ENCODE measurements at places on chromosomes 7 and 10.

DNA sequence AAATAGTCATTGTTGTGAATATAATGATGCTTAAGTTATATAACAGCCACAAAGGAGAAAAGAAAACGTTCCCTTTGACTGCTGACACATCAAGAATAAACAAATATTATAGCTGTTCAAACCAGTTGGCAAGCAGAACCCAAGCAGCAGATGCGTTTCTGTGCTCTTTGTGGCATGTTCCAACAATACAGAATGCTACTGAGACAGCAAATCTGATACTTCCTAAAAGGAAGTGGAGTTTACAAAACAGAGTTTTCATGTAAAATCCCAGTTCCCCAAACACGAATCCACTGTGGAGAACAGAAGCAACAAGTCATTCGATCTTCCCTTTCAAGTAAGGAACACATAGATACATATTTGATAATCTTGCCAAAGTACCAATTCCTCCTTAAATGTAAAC is 170.9 kb upstream of the ASAH2 start:
- DNase-seq: no peak

GRCh38 chr7:84529480-84530205 is 335.1 kb upstream of the SEMA3A start:
- DNase-seq: no peak

DNA sequence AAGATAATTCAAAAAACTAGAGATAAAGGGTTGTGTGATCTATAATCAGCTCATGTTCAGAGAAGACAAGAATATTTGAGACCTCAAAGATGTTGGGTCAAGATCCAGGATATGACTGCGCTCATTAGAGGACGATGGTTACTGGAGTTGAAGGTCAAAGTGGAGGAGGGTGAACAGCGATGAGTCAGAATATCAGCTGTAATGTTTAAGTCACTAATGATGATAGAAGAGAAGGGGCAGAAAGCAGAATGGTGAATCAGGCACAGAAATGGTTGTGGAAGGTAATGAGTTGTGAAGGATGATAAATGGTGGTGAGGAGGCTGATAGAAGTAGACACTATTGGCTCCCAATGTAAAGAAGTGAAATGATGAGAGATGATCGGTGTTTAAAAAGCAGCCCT is 540.3 kb downstream of the INHBA start:
- DNase-seq: no peak

- no peak for DNase-seq
Observed at GRCh38 chr7:141161550-141162535, 88.0 kb downstream of the TMEM178B start.

GRCh38 chr7:44073664-44074348 is 8.4 kb upstream of the PGAM2 start:
- peak; percentile 79 for DNase-seq

GRCh38 chr10:80152820-80153219 is 20.3 kb downstream of the PLAC9 start:
- DNase-seq: no peak

- peak; percentile 84 for DNase-seq
Observed at GRCh38 chr10:103192451-103193106, 493 bp downstream of the NT5C2 start.

- no peak for DNase-seq
Observed at GRCh38 chr10:91935886-91936285, 12.3 kb downstream of the BTAF1 start.

DNA sequence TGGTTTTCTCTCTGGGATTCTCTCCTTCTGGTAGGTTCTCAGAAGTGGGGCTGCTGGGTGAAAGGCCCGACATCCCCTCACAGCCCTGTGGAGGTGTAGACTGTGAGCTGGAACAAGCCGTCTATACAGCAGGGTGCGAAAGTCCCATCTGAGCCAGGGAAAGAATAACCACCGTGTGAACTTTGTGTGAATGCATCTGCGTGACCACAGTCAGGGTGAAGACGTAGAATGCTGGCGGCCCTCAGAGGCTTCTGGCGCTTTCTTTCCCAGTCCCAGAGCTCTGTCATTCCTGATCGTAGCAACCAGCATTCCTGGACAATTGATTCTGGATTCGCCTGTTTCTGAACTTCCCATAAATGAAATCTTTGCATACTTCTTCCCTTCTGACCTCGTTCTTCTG is 30.0 kb downstream of the ELFN1 start:
- DNase-seq: no peak

GRCh38 chr7:732094-732541 is 5.0 kb upstream of the PRKAR1B start:
- DNase-seq: no peak

- no peak for DNase-seq
Observed at GRCh38 chr7:11130012-11130411, 156.3 kb downstream of the PHF14 start.

DNA sequence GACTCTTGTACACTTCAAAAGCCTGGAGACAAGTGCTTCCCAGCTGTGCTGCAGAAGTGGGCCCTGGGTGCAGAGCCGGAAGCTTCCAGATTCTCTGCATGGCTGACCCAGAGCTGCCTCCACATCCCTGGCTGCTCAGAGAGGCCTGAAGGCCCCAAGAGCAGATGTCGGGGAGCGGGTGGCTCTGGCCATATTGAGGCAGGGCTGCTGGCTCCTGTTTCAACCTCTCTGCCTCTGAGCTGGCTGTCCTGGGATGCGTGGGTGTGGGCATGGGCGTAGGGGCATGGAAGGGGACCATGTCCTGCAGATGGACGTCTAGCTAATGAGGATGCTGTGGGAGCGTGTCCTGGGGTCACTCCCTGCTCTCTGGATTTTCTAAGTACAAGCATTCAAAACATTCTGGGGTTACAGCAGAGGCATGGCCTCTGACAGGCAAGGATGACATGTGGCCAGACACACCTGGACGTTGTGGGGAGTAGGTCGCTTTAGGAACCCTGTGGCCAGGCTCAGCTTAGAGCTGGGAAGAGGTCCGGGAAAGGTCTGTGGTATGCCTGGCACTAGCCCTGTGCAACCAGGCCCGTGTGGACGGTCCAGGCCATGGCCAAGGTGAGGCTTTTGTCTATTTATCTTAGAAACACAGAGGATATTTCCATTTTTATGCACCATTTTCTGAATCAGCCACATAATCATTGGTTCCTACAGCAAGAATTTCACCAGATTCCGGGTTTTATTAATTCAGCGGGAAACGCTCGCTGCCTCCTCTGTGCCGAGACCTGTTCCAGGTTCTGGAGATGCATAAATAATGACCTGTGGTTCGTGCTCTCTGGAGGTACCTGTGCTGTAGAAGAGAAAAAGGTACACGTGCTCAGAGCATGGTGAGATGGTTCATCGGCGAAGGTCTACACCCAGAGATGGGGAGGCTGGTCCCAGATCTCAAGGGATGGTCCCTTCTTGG is 361.1 kb downstream of the GLRX3 start:
- DNase-seq: no peak

DNA sequence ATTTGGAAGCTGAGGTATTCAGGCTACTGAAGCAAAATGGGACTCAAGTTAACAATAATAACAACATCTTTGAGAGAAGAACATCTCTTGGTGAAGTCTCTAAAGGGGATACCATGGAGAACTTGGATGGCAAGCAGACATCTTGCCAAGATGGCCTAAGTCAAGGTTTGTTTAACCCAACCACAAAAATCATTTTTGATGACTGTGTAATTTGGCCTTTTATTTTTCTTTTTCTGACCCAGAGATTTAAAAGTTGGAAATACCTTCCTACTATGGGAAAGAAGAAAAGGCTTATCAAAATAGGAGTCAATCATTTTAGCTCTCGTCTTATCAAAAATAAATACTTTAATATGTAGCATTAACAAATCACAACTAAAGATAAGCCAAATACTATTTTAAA is 72.4 kb downstream of the PON1 start:
- no peak for DNase-seq

GRCh38 chr7:76236224-76236623 is 34.5 kb downstream of the SRRM3 start:
- no peak for DNase-seq

DNA sequence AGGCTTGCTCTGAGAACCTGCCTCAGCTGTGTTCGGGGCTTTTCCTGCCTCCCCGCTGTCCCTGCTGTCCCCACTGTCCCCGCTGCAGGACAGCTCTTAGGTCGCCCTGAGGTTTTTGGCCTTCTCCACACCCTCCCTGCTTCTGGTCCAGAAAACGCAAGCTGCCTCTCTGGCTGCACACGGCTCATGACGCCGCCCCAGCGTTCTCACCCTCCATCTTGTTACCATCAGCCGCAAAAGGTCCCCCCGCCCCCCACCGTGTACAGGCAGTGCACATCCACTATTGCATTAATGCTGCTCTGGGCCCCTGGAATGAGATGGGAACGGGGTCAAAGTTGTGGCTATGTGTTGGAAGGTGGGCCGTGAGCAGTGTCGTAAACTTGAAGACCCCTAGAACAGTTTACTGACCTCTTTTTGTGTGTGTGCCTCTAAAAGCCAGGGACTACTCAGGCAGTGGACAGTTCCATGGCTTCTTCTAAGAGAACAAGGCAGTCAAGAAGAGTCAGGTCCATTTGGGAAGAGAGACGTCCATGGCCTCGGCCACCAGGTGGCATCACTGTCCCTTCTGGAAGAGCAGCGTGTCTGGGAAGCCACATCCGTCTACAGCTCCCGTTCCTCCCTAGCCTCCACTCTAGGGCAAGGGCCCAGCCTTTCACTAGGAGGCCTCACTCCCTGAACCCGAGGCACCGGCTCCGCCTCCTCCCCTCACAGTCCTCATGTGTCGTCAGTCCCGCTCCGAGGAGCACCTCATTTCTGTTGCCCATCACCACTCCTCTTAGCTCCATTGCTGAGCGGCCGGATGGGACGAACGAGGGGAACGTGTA is 38.5 kb upstream of the MKRN1 start:
- DNase-seq: peak; percentile 74

DNA sequence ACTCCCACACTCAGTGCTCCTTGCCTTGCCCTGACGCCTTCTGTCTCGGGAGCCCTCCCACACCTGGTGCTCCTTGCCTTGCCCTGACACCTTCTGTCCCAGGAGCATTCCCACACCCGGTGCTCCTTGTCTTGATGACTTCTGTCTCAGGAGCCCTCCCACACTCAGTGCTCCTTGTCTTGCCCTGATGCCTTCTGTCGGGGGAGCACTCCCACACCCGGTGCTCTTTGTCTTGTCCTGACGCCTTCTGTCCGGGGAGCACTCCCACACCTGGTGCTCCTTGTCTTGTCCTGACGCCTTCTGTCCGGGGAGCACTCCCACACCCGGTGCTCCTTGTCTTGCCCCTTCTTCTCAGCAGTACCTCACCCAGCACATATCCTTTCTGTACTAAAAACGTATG is 207.2 kb upstream of the ADARB2 start:
- no peak for DNase-seq

DNA sequence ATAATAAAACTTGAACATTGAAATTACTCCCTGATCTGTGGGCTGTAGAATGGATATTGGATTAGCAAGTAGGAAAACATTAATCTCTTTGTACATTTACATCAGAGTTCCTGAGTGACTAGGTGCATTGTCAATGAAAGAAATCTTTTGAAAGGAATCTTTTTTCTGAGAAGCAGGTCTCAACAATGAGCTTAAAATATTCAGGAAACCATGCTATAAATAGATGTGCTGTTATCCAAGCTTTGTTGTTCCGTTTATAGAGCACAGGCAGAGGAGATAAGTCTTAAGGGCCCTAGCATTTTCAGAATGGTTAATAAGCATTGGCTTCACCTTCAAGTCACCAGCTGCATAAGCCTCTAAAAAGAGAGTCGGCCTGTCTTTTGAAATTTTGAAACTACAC is 41.3 kb upstream of the SLC16A12 start:
- no peak for DNase-seq

DNA sequence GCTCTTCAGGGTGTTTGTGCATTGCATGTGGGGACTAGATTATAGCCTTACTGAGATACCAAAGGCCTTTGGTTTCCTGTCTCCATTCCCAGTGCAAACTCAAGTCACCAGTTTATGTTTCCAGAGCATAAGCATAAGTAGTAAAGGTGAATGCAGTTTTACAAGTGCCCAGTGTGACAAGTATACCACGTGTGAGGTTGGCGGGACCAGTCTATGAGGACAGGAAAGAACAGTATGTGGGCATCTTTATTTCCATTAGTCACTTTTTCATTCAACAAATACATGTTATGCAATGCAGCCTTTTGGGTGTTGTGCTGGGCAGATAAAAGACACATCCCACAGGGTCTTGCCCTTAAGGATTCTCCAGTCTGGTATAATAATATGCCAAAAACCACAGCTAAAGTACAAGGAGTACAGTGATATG is 146.5 kb downstream of the ARID5B start:
- DNase-seq: peak; percentile 27

GRCh38 chr7:142898377-142899170 is 13.0 kb upstream of the TRPV6 start:
- no peak for DNase-seq

GRCh38 chr10:123359539-123359938 is 205.3 kb downstream of the BUB3 start:
- DNase-seq: no peak

DNA sequence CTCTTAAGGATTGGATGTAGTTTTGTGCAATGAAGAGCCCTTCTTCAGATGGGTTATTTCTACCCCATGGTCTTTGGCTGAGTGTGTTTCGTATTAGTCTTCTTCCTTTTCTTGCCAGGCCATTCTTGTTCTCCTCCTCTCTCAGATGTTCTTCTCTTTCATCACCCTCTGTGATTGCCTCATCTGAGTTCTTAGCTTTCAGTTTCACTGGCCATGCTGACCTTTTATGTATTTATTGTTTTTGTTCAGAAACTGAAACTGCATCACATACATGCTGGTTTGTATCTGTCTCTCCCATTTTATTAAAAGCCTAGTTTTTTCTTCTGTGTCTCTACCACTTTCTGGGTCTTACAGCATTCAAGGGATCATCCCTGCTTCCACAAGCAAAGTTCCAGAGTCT is 21.7 kb upstream of the PCGF5 start:
- peak; percentile 81 for DNase-seq

DNA sequence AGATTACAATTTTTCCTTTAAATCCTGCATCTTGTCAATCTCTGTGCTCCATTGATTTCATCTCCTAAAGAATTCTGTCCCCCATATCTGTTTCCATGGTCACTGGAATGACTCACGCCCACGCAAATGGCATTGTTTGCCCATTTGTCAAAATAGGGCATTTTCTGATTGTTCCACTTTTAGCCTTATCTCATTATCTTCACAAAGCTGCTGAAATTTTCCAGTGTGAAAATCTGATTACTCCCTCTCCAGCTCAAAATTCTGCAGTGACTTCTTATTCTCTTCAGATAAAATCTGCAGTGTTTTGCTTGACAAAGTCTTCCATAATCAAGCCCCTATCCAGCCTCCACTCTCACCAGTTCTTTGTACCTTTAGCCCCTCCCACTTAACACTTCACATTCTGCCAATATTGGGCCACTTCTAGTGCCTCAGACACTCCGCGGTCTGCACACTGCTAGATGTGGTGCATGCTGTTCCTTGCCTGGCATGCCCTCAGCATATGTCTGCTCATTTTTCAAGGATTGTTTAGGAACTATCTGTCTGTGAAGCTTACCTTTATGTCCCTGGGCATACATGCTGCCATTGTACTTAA is 33.9 kb upstream of the CTTNBP2 start:
- no peak for DNase-seq

GRCh38 chr10:132326925-132327324 is 5.1 kb upstream of the LRRC27 start:
- DNase-seq: no peak
